ENCODE measurements at places on chromosomes 3 and 15.
A peak's percentile ranks its signal among the peaks of the same experiment; 100 is the strongest.

DNA sequence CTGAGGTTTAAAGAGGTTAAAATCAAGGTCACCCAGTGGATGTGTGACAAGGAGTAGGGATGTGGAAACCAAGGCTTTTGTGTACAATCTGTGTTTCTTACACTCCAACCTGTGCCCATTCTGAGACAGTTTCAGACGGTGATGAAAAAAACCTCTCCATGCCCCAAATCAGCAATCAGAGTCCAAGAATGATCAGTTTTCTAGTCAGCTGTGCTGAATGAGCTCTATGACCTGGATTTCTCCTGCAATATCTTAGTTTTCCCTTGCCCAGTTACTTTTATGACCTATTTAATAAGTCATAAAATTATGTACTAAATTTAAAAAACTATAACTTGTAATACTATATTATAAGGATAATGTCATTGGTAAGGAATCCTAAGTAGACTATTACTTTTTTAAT lies 37.5 kb upstream of the CBLB start:
- no peak for DNase-seq

DNA sequence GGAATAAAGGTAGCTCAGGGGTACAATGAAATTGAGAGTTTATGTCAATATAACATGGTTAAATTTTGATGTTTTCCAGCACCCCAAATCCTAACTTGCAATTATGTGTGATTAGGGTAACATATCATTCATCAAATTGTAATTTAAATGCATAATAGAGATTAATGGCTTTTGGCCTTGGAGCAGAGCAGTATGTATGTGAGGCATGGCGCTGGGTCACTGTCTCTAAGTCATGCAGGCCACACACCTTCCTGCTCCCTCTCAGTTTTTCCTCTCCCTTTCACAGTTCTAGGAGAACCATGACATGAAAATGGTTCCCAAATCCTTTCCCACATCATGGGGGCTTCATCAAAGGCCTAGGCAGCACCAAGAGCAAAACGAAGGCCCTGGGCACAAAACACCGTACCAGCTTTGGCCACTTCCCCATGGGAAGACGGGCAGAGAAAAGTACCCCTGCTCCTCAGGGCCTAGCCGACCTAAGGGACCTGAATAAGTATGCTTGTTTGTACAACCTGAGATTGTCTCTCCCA lies 3.9 kb upstream of the SRP14 start:
- DNase-seq, result no peak

GRCh38 chr3:13812034-13812471 lies 67.8 kb downstream of the WNT7A start:
- no peak for DNase-seq

DNA sequence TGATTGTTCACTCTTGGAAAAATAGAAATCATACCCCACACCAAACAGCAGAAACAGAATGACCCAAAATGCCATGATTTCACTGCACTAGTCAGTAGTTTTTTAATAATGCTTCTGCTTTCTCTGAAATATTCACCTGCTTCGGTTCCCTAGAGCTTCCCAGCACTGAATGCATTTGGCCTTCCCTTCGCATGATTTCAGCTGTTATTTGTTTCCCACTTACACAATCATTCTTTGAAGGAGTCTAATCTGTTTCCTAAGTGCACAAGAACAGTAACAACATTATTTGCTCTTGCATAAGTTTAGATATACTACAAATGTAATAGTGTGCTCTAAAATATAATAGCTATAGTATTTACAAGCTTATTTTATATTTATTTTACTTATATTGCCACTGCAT lies 178.7 kb downstream of the STAC start:
- DNase-seq, result no peak

DNA sequence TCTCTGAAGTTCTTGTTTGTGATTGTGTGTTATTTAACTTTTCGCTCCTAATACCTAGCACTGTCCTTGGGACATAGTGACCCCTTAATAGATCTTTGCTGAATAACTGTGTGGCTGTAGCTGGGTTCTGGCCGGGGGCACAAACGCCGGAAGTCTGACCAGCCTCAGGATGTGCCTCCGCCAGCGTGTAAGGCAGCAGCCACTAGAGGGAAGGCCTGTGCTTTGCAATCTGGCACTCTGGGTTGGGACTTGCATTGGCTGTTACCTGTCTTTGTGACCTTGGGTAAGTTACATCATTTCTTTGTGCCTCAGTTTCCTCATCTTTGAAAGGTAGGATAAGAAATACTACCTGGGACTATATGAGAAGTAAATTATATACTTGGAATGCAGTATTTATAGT lies 158.7 kb downstream of the GHSR start:
- DNase-seq, result no peak

DNA sequence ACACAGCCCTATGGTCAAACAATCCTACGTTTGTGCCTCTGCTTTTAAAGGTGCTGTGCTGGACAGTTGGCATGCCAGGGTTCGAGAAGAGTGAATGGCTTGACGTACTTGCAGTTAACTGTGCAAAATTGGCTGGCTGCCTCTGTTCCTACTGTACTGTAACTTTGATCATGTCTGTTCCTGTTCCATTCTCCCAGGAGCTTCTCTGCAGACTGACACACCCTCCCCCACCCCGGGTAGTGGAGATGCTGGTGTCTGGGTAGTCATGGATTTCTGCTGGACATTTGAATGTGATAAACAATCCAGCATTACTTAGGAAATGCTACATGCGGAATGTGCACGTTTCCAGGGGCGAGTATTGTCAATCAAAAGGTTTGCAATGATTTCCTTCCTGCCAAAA lies 6.5 kb upstream of the VILL start:
- no peak for DNase-seq

DNA sequence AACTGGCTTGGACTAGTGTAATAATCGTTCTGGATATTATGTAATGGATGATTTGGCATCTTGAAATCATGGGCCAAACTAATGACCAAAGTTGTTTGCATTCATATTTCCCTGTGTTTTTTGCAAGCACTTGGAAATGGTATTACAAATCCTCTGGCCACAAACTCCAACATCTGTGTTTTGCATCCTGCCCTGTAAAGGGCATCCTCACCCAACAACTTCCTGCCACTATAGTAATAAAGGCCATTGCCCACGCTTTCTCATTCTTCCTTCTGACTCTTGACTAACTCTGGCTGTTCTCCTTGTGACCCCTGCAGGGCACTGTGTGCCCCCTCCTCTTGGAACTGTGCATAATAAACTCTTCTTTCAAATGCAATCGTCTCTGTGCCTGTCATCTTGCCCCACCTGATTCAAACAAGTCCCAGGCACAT lies 25.4 kb upstream of the PSMD6 start:
- no peak for DNase-seq

DNA sequence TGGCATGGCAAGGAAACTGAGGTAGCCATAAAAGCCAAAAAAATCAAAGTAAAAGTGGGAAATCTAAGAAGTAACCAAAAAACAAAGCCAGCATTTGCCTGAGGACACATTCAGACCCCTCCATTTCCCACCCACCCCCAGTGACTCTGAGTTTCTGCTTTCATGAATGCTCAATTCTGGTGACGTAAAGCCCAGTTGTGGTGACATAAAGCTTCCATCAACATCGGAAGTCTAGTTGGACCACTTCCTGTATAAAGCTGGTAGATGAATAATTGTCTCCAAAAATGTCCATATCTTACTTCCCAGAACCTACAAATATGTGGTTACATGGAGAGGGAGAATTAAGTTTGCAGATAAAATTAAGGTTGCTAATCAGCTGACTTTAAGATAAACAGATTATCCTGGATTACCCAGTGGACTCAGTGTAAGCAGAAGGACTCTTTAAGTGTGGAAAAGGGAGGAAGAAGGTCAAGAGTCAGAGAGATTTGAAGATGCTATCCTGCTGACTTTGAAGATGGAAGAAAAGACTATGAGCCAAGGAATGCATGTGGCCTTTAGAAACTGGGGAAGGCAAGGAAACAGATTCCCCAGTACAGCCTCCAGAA lies 62.0 kb upstream of the ST3GAL6 start:
- no peak for DNase-seq

- DNase-seq, result no peak
These were observed 459.4 kb downstream of the GBE1 start for GRCh38 chr3:81302045-81302444.

GRCh38 chr3:128457937-128458336 lies 8.8 kb downstream of the DNAJB8 start:
- no peak for DNase-seq

- DNase-seq, result no peak
These were observed 20.4 kb downstream of the TMEM43 start for GRCh38 chr3:14145236-14145635.

DNA sequence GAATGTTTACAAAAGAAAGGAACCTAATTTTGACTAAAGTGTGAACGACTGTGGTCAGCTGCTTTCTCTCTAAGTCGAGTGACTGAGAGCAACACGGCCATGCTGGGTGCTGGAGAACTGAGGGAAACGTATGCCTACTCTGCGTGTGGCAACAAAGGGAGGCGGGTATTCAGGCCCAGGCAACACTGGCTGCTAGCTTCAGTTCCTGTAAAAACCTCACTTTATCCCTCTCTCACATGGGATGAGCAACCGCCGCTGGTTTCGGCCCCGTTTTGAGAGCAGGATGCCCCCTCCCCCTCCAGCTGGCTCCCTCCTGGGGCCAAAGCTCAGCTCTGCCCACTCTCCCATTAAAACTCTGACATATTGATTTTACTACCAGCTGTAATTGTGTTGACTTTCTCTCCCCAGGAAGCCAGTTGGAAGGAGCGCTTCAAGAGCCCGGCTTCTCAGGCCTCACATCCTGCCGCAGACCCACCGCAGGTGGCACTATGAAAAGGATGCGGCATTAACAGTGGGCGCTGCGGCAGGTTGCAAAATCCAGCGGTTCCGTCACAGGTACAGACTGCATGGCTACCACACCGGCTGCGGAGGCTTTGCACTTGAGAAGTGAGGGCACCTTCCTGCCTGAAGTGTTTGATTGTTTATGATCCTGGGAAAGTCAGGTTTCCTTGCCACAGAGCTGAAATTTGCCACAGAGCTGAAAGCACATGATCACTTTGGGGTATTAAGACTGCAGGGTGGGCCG lies 12.7 kb downstream of the PLXND1 start:
- no peak for DNase-seq

- no peak for DNase-seq
These were observed 18.8 kb upstream of the GOLGA8J start for GRCh38 chr15:30063835-30064546.

- DNase-seq, result no peak
These were observed 17.4 kb upstream of the STAB1 start for GRCh38 chr3:52477796-52478095.

GRCh38 chr3:60269377-60269776 lies 981.9 kb downstream of the FHIT start:
- DNase-seq, result no peak

GRCh38 chr3:125374501-125374995 lies 577 bp downstream of the ZNF148 start:
- peak; percentile 8 for DNase-seq

DNA sequence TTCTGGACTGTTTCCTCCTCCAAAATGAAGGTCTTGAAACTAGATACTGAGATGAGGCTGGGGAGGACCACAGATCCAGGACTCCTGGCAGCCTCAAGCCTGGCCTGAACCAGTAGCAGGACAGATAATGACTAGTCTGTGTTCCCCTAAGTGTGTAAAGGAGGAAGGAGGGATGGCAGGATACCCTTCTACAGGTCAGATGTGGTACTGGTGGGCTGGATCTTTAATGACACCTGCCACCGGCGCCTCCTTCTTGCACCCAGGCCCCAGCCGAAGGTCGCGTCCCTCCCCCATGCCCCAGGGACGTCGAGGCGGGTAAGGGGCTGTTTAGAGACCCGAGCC lies 556 bp downstream of the USP19 start:
- DNase-seq, result no peak

GRCh38 chr3:159650726-159651125 lies 337.9 kb upstream of the IL12A start:
- no peak for DNase-seq
